ENCODE measurements at places on chromosomes 1 and 21.
A peak's percentile ranks its signal among the peaks of the same experiment; 100 is the strongest.

- no peak for DNase-seq
Measured at GRCh38 chr21:46110499-46111192, 12.7 kb downstream of the COL6A2 start.

- no peak for DNase-seq
Measured at GRCh38 chr1:10868599-10868965, 72.1 kb upstream of the CASZ1 start.

- no peak for DNase-seq
Measured at GRCh38 chr1:201125800-201126199, 1.2 kb downstream of the ASCL5 start.

- no peak for DNase-seq
Measured at GRCh38 chr1:223234170-223234514, 91.1 kb upstream of the TLR5 start.

DNA sequence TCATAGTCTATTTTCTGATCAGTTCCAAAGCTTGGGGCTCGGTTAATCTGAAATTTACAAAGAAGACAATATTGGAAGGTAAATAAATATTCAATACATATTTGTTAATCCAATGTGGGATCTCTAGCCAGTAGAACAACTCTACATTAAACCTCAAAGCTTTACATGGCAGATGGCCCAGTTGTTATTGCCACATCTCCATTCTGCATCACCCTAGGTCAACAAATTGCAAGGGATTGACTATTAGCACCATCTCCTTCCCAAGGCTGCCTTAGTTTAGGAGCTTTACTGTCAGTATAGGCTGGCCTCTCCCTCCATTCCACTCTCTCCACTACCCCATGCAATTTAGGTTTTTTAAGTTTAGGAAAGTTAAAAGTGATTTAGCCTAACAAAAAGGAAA lies 69.7 kb downstream of the TTLL7 start:
- DNase-seq = no peak

DNA sequence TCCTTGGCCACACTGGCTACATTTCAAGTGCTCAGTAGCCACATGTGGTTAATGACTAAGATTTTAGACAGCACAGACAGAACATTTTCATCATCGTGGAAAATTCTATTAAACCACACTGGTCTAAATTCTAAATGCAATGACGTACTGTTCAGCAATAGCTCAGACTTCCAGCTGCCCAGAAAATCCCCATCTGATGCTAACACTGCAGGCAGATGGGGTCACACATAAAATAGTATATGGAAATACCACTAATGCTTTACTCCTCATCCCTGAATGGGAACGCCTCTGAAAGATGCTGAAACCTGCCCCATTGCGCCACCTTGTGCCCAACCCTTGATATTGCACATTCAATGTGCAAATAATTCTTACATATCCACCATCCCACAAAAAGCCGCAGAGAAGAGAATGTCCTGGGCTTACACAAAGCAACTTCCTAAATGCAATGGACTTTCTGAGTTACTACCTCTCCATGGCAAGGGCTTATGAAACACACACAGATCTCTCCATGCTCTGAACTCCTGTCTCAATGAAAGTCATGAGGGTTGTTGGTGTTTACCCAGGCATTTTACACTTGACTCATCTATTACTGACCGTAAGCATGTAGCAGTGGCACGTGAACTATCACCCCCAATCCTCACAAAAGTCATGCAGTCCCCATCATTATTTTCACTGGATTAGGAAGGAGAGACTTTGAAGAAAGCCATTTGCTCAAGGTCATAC lies 20.3 kb upstream of the SLC5A9 start:
- peak; percentile 77 for DNase-seq

DNA sequence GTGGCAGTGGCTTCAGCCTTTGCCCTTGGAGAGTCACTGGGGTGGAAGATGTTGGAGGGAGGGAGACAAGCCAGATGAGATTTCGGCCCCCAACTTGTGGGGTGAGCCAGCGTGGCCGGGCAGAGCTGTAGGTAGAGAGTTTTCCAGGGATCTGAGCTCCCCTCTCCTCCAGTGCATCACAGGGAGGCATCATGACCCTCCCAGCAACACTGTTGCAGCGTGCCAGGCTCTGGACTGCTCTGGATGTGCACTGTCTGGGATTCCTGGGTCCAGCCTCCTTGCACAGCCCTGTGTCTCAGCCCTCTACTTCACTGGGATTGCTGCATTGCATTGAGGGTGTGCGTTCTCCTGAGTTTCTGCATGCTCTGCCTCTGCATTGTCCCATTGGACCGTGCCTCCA lies 8.9 kb downstream of the PTPRU start:
- DNase-seq = no peak

GRCh38 chr1:67683766-67684525 lies 1.1 kb upstream of the GADD45A start:
- DNase-seq = peak; percentile 74

DNA sequence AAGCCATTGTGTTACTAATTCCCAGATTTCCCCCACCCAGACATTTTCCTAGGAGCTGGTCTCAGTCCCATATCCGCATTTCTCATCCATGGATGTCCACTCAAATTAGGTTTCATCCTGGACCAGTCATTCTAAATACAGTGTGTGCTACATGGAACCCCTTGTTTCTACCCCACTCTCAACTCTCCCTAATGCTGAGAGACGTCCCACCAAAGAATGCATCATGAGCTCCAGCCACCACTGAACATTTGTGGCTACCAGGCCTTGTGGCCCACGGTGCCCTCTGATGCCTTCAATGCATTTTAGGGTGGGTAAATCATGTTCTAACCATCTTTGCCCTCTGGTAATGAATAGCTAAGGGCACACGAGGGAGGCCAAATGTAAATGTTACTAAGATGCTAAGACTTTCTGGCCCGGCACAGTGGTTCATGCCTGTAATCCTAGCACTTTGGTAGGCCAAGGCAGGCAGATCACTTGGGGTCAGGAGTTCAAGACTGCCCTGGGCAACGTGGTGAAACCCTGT lies 13.3 kb upstream of the RAB42 start:
- no peak for DNase-seq

DNA sequence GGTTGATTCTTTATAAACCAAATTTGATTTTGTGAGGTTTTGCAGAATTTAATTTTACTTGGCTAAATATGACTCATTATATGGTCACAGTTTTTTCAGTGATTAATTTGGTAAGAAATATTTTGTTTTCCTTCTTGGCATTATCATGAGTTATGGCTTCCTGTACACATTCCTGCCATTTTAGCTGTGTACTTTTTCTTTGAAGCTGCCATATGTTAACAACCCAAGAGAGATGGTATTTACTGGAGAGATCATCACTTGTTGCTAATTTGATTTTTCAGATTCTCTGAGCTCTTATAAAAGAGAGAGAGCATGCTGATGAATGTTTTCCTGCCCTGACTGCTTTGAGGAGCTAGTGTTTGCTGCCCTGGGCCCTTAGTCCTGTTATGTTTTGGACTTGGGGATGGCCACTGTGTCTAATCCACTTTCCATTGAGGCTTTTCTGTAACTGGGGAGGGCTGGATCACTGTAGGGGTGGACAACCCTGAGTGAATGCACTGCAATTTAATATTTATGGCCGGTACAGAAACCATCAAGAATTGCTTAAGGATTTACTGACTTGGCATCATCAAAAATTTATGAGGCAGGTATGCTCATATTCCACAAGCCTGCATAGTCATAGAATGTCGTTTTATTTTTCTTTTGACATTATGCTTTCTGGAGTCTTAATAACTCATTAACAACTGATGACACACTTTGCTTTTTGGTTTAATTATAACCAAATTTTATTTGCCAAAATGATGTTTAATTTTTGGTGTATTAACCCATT lies 200.9 kb downstream of the DISC1 start:
- DNase-seq = peak; percentile 79

- DNase-seq = no peak
Measured at GRCh38 chr21:25343774-25344545, 263.3 kb downstream of the MRPL39 start.

- DNase-seq = peak; percentile 68
Measured at GRCh38 chr1:223815865-223816264, 29.9 kb downstream of the TP53BP2 start.

DNA sequence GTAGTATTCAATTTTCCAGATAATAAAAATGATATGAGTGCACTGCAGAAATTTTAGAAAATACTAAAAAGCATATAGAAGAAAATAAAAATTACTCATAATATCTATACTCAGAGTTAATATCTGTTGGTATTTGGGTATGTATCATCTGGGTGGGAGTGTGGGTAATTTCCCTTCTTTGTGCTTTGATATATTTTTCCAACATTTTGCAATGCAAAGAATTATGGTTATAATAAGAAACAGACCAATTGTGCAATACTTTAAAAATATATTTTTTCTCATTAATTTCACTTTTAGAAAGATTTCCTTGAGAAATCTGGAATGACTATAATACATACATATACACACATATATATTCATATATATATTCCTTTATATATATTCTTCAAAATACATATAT lies 665.7 kb downstream of the ADGRL2 start:
- no peak for DNase-seq

- peak; percentile 87 for DNase-seq
Measured at GRCh38 chr1:161182214-161182613, 4.9 kb upstream of the B4GALT3 start.

GRCh38 chr1:78240755-78241154 lies 195.0 kb downstream of the GIPC2 start:
- no peak for DNase-seq

DNA sequence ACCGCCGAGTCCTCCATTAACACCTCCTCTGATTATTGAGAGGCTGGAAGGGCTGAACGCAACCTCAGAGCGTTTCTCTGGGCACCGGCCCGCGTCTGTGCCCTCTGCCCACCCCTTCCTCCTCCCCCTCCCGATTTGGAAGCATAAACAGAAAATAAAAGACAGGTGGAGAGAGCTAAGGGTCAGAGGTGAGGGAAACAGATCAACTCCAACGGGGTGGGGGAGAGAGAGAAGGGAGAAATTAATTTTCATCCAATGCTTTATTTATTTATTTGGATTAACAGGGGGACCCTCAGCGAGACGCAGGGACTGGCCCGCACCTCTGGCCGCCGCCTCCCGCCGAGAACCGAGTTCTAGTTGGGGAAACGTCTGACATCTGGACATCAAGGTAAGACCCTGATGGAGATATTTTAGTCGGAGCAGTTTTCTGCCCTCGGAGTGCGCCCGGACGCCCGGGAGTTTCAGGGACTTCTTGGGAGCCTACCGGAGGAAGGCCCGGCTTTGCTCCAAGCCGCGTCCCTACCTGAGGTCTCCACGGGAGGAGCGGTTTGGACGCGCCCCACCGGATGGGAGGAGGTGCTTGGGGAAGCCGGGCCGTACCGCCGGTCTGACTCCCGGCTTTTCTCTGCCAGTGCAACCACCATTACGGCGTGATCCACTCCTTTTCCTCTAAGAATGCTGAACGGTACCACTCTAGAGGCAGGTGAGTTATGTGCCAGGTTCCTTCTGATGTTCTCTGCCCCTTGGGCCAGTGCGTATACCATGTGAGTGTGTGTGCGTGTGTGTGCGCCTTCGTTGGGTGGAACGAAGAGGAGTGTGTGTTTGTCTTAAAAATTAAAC lies 5.1 kb upstream of the LHX9 start:
- DNase-seq = no peak

DNA sequence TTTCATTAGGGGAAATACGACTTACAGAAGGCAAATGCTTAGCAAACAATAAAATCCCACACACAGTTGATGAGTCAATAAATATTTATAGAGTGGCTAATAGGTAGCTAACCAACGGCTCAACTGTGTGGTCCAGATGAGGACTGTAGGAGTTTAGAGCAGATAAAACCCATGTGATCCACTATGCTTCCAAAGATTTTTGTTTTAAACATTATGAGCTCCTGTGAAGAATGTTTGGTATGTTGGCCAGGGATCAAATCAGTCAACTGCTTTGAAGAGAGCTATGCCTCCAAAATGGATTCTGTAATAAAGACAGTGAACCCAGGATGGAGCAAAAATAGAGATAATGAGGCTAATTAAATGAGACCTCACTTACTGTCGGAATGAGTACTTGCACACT lies 72.3 kb upstream of the COL11A1 start:
- peak; percentile 74 for DNase-seq

DNA sequence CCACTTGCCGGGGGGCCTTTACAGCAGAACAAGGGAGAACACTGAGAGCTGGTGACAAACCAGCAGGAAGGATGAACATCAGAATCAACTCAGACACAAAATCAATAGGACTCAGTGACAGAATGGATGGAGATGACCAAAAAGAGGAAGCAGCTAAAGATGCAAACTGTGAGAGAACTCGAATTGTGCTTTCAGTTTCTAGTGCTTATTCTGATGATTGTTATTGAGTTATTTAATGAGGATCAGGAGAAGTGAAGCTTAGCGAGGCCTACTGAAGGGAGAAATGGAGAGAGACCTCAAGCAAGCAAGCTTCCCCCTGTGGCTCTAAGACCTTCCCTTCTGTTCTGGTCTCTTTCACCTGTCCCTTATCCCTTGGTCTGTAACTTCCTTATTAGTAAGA lies 30.3 kb upstream of the TMEM125 start:
- DNase-seq = no peak

GRCh38 chr1:204123376-204123775 lies 28.5 kb downstream of the ETNK2 start:
- DNase-seq = no peak

- DNase-seq = peak; percentile 54
Measured at GRCh38 chr1:167683641-167684502, 37.9 kb upstream of the MPZL1 start.

GRCh38 chr1:244053831-244054230 lies 2.7 kb downstream of the ZBTB18 start:
- DNase-seq = no peak

DNA sequence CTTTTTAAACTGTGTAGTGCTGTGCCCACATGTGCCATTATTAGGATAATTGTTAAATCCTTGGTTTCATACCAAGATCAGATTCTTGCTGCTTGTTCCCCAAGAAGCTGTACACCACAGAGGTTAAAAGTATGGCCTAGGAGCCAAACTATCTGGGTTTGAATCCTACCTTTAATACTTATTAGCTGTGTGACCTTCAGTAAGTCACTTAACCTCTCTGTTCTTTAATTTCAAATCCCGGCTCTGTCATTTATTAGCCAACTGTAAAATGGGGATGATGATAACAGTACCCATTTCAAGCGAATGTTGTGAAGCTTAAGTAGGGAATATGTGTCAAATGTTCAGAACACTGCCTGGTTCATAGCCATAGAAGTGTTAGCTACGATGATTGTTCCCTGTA lies 32.6 kb downstream of the NKAIN1 start:
- no peak for DNase-seq

GRCh38 chr1:119587341-119587740 lies 60.7 kb downstream of the ZNF697 start:
- DNase-seq = peak; percentile 74

- DNase-seq = peak; percentile 13
Measured at GRCh38 chr1:224080115-224080774, 33.7 kb upstream of the FBXO28 start.

DNA sequence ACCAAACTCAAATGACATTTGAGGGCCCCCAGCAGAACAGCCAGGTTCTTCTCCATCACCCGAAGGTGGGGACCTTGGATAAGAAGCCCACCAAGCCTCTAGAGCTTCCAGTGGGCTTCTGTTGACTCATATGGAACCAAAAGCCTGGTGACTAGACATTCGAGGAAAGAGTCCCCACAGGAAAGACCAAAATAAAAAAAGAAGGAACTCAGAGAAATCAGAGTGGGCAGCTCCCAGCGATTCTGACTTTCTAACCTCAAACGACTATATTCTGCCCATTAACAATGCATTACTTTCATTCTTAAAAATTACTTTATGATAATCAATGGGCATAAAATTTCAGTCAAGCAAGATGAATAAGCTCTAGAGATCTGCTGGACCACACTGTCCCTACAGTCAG lies 9.6 kb upstream of the CHIT1 start:
- no peak for DNase-seq

Measured in HT1080 (cell line).